ENCODE measurements at places on chromosomes 1 and 21.

DNA sequence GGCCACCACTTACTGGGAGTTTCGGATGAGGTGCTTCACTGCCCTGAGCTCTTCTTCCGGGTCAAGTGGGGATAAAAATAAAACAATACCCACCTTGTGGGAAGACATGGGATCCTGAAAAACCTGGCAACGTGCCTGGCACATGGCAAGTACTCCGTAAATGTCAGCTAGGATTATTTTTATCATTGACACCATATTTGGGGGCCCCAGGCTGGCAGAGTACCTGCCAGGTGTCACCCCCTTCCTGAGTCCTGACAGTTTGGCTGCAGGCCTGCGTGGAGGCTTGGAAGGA lies 9.2 kb upstream of the EPHA2 start:
- DNase-seq: no peak

DNA sequence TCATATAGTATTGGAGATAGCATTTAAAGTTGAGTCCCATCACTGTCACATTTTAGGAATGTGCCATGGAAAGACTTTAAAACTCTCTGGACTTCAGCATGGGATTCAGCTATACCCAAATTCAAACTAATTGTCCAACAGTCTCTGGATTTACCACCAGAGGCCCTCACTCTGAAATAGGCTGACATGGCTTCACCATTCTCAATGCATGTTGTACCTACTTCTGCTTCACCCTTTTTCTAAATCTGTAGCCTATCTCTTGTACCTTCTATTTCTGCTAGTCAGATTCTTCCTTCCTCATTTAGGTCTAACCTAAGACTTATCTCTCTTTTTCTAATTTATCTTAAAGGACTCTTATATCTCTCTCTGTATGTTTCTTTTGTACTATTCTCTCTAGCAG lies 512.7 kb upstream of the ZRANB2 start:
- no peak for DNase-seq

- no peak for DNase-seq
Measured at GRCh38 chr21:44901391-44902074, 19.2 kb downstream of the ITGB2 start.

DNA sequence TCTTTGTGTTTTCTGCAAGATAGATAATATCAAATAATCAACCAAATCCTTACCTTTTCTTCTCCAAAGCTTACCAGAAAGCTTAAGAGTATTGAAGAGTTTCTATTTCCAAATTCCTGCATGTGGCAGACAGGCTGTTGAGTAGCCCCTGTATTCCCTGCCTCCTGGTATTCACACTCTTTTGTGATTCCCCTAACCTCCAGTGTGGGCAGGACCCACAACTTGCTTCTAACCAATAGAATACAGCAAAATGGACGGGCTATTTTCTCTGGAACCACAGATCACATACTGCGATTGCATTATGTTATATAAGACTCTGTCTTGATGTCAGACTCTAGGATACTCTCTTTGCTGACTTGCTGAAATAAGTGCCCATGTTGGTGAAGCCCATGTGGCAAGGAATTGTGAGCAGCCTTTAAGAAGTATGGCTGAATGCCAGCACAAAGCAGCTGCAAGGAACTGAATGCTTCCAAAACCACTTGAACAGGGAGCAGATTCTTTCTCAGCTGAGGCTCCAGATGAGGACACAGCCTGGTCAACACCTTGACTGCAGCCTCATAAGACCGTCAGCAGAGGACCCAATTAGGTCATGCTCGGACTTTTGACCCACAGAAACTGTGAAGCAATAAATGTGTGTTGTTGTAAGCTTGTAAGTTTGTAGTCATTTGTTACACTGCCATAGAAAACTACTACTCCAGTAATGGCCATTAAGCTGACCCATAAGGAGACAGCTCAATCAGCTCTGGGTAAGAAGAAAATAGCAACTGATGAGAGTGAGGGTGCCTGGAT lies 47.9 kb upstream of the PLXNA2 start:
- no peak for DNase-seq

DNA sequence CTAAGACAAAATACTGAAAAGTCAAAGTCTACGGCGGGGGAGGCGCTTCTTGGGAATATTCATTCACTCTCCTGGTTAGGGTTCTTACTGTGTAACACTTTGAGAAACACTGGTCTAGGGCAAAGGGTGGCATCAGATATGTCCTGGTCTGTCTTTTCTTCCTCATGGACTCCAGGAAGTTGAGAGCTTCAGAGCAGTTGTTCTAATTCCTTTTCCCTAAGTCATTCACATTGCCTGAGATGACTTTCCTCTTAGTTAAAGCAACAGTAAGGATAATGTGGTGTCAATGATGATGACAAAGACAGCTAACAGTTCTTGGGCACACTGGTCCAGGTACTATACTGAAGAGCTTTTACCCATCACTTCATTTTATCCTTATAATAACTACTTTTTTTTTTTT lies 27.0 kb downstream of the FGGY start:
- DNase-seq: no peak

DNA sequence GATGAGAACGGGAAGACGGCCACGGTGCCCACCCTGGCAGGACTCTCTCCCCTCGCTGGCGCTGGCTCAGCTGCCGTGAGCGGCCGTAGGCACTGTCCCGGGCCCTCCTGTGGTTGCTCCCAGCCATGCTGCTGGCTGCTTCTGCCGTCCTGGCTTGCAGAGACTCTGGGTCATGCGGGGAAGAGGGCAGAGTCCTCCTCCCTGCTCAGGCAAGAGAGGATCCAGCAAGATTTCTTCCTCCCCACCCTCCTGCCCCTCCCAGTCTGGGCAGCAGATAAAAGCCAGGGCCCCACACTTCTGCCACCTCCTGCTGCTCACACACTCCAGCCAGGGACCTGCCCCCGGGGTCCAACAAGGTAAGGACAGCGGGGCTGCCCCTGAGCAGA lies 60.1 kb downstream of the AGPAT3 start:
- no peak for DNase-seq

GRCh38 chr21:29939924-29940275 lies at the start of gene GRIK1:
TSS of gene GRIK1 (minus strand) at chr21:29939996.
- no peak for DNase-seq

GRCh38 chr1:234956821-234957329 lies 171.8 kb downstream of the TOMM20 start:
- no peak for DNase-seq

GRCh38 chr1:163912170-163912884 lies 590.6 kb downstream of the NUF2 start:
- no peak for DNase-seq

DNA sequence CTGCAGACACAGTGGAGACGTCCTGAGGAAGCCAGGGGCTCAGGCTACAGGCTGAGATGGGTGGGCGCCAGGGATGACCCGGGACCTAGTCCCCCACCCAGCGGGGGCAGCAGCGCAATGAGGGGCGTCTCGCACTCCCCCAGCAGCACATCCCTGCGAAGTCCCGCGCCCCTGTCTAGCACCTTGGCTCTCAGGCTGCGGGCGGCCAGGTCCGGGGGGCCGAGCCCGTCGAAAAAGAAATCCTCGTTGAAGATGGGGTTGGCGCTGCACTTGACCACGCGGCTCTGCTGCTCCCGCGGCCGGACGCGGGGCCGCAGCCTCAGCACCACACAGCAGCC lies 1.8 kb downstream of the C2CD4D start:
- no peak for DNase-seq

DNA sequence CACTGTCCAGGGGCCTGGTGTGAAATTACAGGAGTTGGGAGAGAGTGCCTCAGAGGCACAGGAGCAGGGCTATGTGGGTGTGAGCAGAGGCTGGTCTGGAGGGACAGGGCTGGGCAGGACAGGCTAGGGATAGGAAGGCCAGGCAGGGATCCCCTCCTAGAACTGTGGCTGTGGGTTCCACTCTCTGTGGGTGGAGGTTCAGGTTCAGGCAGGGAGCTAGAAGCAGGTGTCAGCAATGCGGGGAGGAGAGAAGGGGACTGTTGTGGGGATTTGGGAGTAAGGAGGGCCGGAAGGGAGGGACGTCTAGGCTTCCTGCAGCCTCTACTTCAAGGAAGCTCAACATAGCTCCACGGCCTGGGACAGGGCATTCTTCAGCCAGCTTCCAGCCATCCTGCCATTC lies 8.3 kb upstream of the GPR61 start:
- no peak for DNase-seq

GRCh38 chr1:41404308-41404761 lies 43.1 kb downstream of the FOXO6 start:
- no peak for DNase-seq

GRCh38 chr1:206962272-206962671 lies 8.0 kb downstream of the FCAMR start:
- no peak for DNase-seq

GRCh38 chr1:41626616-41627375 lies 142.3 kb upstream of the EDN2 start:
- DNase-seq: no peak

DNA sequence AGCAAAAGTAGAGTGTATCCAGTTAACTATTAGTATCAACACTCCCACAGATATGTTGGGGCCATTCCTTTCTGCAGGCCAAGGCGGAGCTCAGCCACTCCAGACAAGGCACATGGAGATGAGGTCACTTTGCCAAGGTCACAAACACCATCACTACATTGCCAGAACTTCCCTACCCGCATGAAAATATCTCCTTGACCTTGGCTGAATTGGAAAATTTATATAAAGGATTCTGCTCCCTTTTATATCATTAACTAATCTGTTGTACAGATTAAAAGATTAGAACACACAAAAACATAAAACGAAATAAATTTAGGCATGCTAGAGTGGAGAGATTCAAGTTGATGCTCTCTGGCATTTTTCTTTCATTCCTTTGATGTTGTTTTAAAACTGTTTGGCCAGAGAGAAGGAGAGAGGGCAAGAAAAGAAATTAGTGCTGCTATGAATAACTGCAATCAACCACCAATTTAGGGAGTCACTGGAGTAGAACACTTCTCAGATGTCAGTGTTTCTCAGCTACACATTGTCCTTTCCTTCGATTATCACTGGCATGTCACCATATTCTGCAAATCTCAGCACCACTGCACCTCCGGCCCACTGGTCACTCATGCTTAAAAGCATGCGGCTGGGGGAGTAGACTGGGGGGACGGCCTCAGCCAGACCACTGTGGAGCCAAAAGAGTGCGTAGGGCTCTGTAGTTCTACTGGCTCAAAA lies 78.7 kb upstream of the ATP1B1 start:
- DNase-seq: no peak

DNA sequence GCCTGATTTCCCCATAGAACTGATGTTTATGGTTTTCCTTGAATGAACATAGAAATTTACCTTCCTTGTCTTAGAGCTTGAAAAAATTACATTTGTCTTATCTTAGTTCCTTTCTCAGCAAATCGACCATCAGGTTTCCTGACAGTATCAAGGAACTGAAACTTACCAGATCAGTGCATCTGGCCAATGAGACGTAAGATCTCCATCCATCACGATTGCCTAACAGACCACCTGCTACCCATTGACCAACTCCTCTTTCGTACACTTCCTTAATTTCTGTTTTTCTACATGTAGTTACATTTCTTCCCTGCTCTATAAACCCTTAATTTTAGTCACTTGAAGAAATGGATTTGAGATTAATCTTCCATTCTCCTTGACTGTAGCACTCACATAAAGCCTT lies 57.4 kb upstream of the TMPRSS15 start:
- peak; percentile 20 for DNase-seq

GRCh38 chr21:46347791-46348381 lies 23.9 kb downstream of the PCNT start:
- no peak for DNase-seq

DNA sequence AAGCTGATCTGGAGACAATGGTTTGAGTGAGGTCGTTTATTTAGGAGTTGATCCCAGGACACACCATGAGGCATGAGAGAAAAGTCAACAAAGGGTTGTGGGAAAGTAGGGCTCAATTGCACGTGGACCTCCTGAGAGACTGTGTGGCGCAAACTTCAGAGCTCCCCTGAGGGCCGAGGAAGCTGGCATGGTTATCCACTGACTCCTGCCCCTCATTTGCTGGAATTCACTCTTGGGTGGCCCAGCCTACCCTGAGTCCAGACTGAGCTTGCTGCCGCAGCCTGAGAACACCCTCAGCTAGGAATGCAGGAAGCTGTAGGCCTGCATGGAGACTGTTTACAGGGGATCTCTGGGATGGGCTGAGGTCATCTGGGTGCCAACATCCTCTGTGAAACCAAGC lies 301.0 kb downstream of the RWDD3 start:
- DNase-seq: no peak

DNA sequence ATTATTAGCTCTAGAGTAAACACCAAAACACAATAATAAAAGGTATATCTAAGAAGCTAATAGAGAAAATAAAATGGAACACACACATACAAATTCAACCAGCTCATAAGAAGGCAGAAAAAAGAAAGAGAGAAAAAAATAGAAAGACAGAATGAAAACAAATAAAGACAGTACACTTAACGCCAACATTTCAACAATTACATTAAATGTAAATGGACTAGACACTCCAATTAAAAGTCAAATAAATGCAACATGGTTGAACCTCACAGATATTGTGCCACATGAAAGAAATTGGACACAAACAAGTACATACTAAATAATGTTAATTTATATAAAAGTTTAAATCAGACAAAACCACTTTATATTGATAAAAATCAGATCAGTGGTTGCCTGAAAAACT lies 56.0 kb downstream of the SLC44A5 start:
- no peak for DNase-seq

DNA sequence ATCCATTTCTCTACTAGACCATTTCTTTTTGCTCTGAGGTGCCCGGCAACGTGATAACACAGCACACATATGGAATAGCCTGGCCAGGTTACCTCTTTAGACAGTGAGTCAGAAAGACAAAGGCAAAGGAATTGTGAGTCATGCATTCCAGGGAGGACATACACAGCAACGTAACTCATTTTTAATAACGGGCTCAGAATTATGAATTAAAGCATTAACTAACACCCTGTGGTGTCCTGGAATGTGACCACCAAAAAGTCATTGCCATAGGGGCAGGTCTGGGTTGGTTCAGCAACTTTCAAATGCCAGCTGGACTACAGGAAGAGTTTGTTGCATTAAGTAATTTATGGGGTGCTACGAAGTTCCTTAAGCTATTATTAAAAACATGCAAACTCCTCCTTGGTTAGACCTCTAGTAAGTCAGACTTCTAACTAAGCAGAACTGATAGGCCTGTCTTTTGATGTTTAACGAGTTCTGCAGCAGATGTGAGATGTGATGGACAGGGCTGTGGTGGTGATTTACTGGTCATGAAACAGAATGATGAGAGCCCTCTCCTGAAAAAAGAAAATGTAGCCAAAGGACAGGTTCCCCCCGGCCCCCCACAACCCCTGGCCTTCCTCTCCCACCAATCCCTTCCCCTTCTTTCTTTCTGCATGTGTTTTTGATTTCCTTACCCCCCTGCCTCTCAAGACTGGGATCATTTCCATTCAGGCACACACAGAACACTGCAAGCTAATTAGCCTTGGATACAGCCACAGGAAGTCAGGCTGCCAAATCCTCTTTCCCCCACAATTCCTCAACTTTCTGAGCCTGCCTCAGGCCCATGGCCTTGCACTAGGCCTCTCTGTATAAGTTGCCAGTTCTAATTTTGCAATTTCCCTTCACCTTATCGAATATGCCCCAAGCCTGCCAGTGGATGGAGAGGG lies 88.9 kb upstream of the HAO2 start:
- no peak for DNase-seq

DNA sequence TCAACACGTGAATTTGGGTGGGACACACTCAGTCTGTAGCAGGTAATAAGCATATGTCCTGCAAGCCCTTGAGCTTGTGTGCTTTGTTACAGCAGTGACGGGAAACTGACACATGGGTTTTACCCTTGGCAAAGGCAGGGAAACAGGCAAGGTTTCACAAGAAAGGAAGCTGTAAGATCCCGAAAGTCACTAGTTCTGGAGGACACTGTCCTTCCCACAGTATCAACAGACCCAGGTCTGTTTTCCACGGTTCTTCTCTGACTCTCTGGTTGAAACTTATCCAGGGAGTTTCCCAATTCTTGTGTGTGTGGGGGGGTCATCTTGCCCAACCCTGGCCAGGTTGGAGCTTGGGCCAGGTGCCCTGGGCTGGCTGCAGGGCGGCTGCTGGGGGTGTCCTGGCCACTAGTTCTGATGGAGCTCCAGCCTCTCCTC lies 29.3 kb upstream of the ZBTB21 start:
- DNase-seq: no peak

All from CD4-positive, alpha-beta T cell treated with Interleukin-1 beta for 1 hour (primary cell).